ENCODE measurements at places on chromosomes 2 and 18.

DNA sequence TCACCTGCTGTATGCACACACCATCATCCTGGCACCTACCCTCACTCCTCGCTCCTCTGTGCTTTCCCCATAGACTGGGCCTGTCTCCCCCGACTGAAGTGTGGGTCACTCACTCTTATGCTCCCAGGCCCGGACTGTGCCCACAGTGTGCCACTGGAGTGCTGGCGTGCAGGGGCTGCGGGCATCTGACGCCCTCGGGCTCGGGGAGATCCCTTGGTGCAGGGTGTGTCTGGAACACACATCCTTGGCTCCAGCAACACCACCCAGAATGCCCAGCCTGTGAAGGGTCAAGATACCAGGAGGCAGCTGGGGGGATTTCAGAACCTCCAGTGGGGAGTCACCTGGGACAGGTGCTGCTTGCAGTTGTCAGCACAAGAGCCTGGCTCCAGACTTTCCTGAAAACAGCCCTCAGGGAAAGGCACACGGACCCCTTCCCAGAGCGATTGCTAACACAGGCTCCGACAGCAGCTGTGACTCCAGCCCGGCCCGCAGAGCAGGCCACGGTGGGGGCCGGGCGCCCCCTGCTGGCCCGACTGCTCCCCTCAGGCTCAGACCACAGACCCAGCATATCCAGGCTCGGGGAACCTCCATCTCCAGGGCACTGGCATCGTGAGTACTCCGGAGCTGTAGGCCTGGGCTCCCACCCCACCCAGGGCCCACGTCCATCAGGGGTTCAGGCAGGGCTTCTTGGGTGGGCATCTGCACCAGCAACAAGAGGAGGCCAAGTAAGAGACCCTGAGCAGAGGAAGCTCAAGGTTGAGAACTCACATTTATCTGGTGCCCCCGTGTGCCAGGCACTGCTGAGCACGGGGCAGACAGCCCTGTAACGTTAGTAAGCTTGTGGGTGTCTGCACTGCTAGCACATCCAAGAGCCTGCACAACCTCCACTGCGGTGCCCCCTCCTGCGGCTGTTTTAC, 8.6 kb downstream of the HS1BP3 start:
- peak; percentile 74 for DNase-seq

DNA sequence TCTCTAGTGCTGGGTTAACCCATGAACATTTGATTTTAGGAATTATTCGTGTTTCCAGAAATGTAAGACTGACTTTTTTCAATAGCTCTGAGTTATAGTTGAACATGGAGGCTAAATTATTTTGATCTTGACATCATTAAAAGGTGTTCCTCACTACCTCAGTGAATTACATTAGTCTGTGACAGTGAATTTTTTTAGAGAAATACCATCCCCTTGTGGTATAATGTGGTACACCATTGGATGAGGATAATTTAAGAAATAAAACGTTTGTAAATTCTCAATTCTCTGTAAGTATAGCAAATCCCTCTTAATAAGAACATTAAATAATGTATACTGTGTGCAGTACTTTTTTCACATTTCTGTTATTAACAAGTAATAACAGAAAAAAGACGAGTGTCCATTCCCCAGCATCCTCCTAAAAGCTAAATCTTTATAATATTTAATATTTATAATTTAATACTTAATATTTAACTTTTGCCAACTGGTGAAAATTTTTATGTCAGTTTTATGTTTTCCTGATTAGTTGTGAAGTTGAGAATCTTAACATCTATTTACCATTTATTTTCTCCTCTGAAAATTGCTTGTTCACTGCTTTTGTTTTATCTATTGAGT, 70.3 kb upstream of the CWC22 start:
- DNase-seq, result no peak

GRCh38 chr2:224611938-224612337, 26.8 kb upstream of the CUL3 start:
- no peak for DNase-seq

- DNase-seq, result no peak
These were observed 2.8 kb downstream of the RHOB start for GRCh38 chr2:20449501-20450200.

DNA sequence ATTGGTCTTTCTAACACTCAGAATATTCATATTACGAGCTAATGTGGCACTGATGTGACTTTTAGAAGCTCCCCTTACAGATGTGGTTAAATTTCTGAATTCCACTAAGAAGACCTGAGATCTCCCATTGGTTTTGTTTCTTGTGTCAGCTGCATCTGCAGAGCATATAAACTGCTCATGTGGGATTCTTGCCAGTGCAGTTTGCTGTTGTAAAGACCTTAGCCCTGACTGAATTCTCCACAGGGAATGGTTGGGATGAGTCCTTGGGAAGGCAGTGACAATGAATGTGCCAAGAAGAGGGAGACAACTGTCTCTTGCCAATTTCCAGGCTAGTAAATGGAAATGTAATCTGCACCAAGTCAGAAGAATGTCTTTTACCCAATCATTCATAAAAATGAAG, 94.1 kb downstream of the PTPRM start:
- no peak for DNase-seq

- DNase-seq, result no peak
These were observed 35.3 kb upstream of the GCC2 start for GRCh38 chr2:108413711-108414095.

Data from hematopoietic multipotent progenitor cell treated with erythropoietin and hydrocortisone succinate and interleukin-3 and kit ligand, for 15 days (in vitro differentiated cells).